EL (cell line): ENCODE measurements at places on chromosomes 7 and 10.

DNA sequence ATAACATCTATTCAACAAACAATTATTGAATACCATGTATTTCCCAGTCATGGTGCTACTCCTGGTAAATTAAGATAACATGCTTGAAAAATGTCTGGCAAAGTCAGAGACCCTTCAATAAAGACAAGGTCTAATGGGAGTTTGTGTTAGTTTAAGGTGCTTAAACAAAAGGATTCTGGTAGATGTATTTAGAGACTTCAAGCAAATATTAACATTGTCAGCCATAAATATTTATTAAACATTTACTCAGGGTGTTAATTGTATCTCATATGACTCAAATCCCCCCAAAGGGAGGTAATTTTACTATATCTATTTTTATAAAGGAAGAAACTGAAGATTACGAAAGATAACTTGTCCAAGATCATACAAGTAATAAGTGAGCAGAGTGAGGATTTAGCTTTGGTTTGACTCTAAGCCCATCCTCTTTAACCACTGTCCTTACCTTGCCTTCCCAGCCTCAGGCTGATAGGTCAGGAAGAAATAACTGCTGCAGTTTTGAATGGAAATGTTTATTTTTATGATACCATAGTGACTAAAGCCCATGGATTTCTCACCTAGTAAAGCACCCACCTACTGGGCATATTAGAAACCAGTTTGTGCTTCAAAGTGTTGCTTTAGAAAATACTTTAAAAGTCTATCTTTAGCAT, 215.4 kb downstream of the COBL start:
- DNase-seq: no peak

- no peak for DNase-seq
These were observed 43.7 kb downstream of the PRKAG2 start for GRCh38 chr7:151833213-151833651.

DNA sequence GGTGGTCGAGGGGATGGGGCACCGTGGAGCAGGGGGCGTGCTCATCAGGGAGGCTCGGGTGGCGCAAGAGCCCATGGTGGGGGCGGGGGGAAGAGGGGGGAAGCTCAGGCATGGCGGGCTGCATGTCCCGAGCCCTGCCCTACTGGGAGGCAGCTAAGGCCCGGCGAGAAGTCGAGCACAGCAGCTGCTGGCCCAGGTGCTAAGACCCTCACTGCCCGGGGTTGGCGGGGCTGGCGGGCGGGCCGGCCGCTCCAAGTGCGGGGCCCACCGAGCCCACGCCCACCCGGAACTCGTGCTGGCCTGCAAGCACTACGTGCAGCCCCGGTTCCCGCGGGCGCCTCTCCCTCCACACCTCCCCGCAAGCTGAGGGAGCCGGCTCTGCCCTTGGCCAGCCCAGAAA, 55.0 kb upstream of the FAM171A1 start:
- no peak for DNase-seq

GRCh38 chr10:117217196-117217761, 20.0 kb downstream of the KCNK18 start:
- peak; percentile 27 for DNase-seq

- DNase-seq: no peak
These were observed 167.5 kb downstream of the PRPF18 start for GRCh38 chr10:13754277-13754676.

DNA sequence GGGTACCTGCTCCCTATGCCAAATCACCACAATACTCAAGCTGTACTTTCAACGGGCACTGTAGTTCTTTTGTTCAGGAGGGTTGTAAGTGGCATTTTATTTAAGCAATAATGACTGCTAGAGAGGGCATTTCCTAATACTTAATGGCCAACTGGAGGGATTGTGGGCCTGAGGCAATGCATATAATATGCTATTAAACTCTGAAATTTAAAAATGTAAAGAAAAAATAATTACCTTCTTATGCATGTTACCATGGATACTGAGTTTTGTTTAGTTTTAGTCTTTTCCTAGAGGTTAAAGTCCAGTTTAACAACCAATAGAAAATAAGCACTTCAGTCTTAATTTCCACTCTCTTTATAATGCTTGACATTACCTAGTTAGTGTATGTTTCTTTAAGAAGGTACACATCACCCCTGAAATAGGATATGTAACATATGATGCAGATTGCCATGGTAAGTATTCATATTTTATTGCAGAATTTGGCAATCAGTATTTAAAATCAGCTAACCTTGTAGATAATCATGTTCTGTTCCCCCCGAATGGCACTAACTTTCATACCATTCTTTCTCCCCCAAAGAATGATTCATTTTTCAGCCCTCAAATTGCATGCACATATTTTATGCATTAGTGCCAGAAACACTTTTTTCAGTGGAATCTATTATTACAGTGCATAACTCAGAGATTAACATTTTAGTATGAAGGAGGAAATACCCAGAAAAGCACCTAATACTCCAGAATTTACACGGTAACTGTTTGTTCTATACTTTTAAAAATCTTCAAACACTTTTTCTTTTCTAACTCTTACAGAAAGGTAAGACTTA, 90.3 kb upstream of the ZNF438 start:
- peak; percentile 66 for DNase-seq

GRCh38 chr10:44316922-44317215, 68.0 kb downstream of the CXCL12 start:
- DNase-seq: no peak

- DNase-seq: no peak
These were observed 24.7 kb upstream of the PDLIM1 start for GRCh38 chr10:95315509-95315908.

GRCh38 chr7:13174991-13175390, 487.6 kb downstream of the ARL4A start:
- no peak for DNase-seq

DNA sequence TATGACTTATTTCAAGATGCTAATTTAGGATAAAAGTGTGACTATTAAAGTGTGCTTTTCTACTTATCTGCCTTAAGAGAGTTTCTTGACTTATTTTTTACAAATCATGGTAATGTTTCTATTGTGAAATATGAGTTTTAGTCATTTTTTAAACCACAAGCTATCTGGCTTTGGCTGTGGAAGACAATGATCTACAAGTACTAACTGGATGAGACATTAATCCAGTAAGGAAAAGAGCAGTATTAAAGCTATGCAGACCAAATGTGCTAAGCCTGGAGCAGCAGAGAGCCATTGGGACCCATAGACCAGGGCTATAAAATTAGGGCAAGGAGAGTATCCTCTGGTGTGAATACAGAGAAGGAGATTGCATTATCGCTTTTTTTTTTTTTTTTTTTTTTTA, 92.4 kb downstream of the SEMA3A start:
- DNase-seq: no peak

DNA sequence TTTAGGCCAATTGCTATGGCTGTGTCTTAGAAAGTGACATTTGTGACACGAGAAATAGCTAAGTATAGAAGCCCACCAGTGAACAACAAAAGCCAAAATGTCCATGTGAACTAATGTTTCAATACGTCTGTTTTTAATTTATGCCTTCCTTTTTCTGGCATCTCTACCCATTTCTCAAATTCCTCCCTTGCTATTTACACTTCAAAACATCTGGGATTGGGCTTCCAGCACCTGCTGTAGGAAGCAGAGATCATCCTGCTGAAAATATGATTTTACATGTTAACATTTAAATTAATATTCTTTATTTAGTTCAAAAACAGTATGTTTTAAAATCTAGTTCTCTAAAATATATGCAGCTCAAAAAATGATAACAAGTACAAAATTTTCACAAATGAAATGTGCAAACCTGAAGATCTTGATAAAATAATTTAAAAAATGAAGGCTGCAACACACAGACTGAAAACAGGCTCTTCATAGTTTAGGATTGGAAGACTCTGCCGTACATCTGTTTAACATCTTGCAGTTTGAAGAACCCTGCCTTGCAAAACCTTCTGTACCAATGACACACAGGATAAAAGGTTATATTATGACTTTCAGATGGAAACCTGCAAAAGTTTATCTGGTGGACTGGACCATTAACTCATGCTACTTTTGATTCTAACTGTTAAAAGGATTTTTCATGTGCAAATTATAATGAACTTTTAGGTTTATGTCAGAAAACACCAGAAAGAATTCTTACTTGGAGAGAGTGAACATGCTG, 408.4 kb downstream of the SUGCT start:
- no peak for DNase-seq

DNA sequence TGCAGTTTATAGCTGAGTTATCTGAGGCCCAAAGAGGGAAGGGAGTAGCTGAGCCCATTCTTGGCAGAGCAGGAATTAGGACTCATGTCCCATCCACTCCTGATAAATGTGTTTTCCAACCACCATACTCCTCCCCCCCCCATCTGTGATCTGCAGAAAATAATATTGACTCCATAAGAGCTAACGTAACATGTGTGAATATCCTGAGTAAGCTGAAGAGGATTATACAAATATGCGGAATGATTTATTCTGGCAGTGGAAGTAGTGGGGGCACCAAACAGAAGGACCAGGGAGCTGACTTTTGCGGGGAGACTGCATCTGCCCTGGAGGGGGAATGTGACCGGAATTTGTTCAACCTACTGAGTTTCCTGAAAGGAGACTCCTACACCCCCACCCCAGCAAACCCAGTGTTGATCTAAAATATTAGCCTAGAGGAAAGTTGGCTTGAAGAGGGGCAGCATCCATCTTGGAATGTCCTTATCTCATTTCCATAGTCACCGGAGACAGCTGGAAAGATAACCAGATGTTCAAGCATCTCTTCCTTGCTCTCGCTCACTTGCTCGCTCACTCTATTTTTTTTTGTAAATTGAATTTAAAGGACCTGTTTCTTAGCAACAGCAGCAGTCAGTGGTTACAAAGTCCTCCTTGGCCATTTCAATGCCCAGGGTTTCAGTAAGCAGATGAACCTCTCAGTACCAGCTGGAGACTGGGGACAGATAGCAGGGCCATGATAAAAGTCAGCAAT, 114.7 kb downstream of the RPS24 start:
- no peak for DNase-seq

GRCh38 chr10:124508907-124509454, 47.4 kb downstream of the LHPP start:
- no peak for DNase-seq

GRCh38 chr7:21939136-21939857, 6.4 kb downstream of the CDCA7L start:
- peak; percentile 39 for DNase-seq

DNA sequence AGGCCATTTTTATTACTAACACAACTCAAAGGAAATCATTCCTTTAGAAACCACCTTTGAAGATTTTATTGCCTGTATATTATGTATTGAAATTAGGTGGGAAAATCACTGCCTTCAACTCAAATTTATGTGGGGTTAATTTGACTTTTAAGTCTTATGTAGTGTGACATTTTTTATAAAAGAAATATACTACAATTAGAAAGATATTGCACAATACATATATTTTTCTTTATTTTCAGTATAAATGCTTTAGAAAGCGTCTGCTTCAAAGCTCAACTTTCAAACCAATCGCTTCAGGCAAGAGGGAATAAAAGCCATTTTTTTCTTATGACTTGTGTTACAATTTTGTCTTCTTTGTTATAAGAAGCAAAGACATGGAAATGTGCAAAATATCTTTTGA, 337.4 kb upstream of the ZWINT start:
- no peak for DNase-seq

GRCh38 chr10:15227611-15228372, 59.3 kb upstream of the NMT2 start:
- peak; percentile 62 for DNase-seq

- no peak for DNase-seq
These were observed at the start of gene HEPACAM2 for GRCh38 chr7:93226310-93226709. HEPACAM2 (minus strand) TSS chr7:93226469.

DNA sequence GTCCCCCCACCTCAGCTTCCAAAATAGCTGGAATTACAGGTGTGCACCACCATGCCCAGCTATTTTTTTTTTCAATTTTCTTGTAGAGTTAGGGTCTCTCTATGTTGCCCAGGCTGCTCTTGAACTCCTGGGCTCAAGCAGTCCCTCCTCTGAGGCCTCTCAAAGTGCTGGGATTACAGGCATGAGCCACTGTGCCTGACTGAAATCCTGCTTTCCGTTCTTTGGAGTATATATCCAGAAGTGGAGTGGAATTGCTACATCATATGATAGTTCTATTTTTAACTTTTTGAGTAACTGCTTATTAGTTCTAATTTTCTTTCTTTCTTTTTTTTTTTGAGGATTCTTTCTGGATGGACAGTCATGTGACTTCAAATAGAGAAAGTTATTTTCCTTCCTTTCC, 62.9 kb upstream of the ZMIZ2 start:
- no peak for DNase-seq

DNA sequence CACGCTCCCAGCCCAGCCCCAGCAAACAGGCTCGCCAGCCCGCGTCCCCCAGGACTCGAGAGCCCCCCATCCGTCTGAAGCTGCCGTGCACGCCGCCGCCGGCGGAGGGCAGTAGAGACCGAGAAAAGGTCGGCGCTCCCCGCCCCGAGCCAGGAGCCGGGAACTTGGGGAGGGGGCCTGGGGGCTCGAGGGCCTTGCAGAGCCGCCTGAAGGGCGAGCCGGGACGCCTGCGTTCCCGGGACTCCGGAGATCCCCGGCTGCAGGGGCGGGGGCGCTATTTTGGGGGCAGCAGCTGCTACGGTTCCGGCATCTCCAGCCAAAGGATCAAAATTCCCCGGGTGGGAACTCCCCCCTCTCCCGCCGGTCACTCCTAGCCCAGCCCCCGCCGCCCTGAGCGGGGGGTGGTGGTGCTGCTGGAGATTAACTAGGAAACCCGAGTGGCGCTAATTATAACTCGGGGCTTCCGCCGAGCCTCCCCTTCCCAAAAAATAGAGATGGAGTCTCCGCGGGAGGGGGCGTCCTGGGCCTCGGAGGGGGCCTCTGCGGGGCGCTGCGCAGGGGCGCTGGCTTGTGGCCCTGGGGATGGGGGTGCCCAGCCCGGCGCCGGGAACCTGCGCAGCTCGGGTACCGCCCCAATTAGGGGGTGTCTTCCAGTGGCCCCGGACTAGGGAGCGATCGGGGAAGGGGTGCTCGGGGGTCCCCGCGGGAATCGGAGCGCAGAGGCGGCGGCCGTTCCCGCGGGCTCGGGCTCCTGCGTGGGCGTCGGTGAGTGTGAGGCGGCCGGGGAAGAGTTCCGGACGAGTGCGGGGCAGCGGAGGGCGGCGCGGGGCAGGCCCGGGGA, 608 bp downstream of the ACHE start:
- peak; percentile 20 for DNase-seq

GRCh38 chr7:148676291-148676690, 22.4 kb upstream of the CUL1 start:
- no peak for DNase-seq

GRCh38 chr7:87473986-87474385, 1.5 kb downstream of the ABCB4 start:
- DNase-seq: no peak

GRCh38 chr7:88357781-88358525, 51.3 kb upstream of the STEAP4 start:
- no peak for DNase-seq

DNA sequence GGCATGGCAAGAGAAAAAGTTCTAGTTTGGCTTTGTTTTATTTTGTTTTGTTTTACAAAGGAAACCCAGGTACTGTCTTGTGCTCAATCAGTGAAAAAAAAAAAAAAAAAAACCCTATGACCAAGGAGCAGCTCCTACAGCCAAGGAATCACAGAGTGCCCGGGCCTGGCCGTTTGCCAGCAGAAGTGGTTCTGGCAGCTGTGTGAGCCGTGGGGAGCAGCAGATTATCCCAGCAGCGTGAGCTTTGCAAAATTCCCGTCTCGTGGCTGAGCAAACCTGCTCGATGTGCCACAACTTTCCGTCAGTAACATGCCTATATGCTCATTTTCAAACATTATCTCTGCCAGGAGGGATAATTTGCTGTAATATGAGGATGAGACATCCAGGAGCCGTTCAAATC, 293.7 kb downstream of the POU6F2 start:
- peak; percentile 5 for DNase-seq
